ENCODE measurements at places on chromosomes 7 and 10.

GRCh38 chr10:122286867-122287266 lies 15.8 kb downstream of the BTBD16 start:
- no peak for DNase-seq

- no peak for DNase-seq
Measured at GRCh38 chr7:91465595-91466061, 201.4 kb downstream of the FZD1 start.

DNA sequence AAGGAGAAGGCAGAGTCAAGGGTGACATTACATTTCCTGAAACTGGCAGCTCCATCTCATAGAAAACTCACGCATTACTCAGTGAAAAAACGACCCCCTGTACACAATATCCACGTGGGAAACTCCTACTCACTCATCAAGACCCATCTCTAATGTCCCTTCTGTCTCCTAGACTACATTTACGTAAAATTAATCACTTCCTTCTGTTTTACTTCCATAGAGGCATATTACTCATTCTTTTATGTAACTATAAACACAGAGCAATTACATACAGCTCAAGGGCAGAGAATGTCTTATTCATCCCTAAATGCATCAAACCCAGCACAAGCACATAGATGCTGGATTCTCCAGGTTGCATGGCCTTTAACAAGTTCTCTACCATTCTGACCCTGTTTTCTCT lies 281.8 kb downstream of the KCNMA1 start:
- no peak for DNase-seq

DNA sequence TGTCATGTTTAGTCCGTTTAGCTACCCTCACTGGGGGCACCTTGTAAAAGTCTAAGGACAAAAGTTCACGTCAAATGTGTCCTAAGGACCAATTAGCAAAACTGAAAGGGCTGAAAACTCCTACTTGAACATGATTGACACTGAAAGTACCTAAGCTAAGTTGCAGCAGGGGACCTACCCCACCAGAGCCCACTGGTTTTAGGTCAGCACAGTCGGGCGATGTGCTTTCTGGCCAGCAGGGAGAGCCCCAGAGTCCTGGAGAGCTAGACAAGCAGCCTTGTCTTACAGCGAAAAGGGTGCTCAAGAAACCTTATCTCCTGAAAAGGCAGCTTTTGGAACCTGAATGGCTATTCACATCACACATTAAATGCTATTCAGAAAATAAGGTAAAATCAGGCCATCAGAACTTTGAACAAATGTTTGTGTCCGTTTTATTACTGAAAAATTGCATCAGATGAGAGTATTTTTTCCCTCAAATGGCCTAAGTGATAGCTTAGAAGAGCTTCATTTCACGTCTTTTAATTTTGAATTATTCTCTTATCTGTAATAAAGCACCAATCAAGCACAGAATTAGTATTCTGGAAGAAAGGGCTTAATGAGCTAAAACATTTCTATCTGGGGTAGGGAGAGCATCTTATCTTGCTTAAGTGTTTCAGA lies 52.2 kb upstream of the MKI67 start:
- no peak for DNase-seq

DNA sequence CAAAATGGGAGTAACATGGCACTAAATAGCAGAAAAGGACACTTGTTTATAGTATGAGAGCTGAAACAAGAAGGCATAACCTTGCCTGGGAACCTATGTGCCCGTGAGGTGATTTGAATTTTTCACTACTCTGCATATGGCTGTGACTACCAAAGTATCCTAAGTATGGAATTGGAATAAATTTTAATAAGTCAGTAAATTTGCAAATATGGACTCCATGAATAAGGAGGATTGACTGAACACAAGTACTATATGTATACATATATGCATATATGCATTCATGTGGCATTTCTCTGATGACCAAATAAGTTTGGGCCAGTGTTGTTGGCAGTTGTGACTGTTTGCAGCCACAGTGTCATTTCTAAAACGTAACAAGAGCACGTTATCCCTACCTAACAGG lies 34.5 kb downstream of the PRR15 start:
- no peak for DNase-seq

DNA sequence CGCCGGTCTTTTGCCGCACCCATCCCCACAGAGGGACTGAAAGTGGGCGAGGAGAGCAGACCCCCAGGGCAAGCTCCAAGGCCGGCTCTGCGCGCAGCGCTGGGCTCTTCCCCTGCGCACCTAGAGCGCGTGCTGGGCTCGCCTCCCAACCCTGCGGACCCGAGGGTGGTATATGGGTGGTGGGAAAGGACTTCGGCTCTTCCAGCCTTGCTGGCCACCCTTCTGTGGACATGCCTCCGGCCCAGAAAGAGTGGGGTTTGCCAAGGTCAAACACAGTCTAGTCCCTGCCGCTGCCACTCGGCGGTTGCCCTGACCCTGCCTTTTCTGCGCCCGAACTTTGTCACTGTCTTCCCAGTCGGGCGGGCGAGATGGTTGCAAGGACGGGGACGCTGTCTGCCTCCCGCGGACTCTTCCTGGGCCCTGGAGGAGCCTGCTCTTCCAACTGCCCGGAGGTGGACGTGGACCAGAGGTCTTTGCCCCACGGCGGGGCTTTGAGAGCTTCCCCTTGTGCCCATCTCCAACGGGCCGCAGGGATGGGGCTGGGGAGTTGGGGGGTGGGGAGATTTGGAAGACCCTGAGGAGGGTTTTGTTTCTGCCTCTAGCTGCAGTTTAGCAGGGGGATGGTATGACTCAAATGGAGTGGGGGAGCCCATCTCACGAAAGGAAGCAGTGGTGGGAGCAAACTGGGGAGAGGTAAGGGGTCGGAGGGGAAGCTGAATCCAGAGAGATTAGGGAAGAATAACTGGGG lies 1.5 kb downstream of the ADCY1 start:
- DNase-seq = no peak

GRCh38 chr7:78497728-78498427 lies 699.3 kb downstream of the PHTF2 start:
- no peak for DNase-seq

- DNase-seq = no peak
Measured at GRCh38 chr10:124484661-124485060, 23.0 kb downstream of the LHPP start.

GRCh38 chr7:99631295-99632109 lies 14.8 kb downstream of the ZSCAN25 start:
- no peak for DNase-seq

- DNase-seq = no peak
Measured at GRCh38 chr7:53642361-53642760, 606.9 kb downstream of the POM121L12 start.

DNA sequence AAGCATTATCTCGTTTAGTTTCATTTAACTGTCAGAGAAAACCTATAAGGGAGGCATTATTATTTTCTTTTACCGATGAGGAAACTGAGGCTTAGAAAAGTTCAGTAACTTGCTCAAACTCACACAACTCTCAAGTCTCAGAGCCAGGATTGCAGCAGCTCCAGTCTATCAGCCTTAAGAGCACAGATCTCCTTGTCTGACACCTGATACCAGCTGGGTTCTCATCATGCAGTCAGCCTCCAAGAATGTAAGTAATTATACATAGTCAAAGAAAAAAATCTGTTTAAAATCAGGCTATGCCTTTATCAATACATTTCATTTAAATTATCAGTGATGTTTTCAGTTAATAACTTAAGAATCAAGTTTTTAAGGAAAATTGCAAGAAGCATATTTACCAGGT lies 236.6 kb upstream of the TCF7L2 start:
- no peak for DNase-seq

- DNase-seq = no peak
Measured at GRCh38 chr7:84384417-84384816, 189.8 kb upstream of the SEMA3A start.

- no peak for DNase-seq
Measured at GRCh38 chr10:3119796-3120459, 52.6 kb downstream of the PFKP start.

DNA sequence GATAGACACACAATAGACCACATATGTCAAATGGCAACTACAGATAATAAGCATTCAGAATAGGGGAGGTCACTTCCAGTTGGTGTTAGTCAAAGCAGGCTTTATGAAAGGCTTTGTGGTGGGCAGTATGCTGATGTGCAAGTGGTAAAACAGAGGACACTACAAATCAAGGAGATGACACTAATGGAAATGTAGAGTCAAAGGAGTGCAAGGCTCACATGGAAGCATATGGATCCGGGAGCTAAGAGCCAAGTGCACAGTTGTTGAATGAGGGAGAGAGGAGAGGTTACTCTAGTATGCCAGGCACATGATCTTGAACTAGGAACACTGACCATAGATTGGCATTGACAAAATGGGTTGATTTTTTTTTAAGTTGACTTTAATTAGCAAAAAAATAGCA lies 62.7 kb downstream of the GRM3 start:
- no peak for DNase-seq

GRCh38 chr7:99392046-99392445 lies 16.4 kb downstream of the PDAP1 start:
- DNase-seq = no peak

All from D721Med (cell line).